Activated T-cell treated with anti-CD3 and anti-CD28 coated beads for 4 hours (primary cell): ENCODE measurements at places on chromosomes 3 and 15.

DNA sequence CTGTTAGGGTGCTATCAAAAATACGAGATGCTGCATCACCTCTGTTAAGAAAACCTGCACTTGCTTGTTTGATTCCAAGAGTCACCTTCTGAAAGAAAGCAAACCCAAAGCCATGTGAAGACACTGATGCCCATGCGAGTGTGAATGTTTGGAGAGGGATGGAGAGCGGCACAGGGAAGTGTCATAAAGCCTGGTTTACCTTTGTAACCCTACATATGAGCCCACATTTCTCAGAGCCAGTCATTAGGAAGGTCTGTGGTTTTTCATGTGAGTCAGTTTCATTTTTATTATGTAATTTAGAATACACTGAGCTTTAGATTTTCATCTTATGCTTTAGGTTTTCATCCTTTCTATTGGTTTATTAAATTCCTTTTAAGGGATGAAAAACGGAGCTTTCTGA, 896.8 kb downstream of the ROBO1 start:
- DNase-seq: no peak

DNA sequence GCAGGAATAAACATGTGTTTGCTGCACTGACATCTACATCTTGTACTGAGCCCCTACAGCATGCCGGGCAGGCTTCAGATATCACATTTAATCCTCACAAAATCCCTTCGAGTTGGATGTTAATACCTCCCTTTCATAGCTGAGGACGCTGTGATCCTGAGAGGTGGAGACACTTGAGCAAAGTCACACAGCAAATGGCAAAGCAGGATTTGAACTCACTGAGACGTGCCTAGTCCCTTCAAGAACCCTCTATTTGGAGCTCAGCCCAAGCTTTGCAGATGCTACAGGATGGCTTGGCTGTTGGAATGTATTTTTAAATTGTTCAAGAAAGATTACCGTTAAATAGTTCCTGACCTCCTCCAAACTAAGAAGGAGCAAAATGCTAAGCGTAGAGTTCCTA, 64.6 kb upstream of the SLC6A6 start:
- no peak for DNase-seq

GRCh38 chr15:80998251-80998650, 2.5 kb upstream of the TLNRD1 start:
- no peak for DNase-seq

DNA sequence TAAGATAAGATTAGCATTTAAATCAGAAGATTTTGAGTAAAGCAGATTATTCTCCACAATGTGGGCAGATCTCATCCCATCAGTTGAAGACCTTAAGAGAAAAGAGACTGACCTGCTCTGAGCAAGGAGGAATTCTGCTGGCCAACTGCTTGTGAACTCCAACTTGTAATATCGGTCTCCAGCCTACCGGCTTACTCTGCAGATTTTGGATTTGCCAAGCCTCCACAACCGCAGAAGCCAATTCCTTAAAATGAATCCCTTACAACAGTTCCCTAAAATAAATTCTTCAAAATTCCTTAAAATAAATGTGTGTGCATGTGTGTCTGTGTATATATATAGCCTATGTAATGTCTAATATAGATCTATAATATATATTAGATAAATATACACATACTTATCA, 107.4 kb upstream of the KLF13 start:
- no peak for DNase-seq

DNA sequence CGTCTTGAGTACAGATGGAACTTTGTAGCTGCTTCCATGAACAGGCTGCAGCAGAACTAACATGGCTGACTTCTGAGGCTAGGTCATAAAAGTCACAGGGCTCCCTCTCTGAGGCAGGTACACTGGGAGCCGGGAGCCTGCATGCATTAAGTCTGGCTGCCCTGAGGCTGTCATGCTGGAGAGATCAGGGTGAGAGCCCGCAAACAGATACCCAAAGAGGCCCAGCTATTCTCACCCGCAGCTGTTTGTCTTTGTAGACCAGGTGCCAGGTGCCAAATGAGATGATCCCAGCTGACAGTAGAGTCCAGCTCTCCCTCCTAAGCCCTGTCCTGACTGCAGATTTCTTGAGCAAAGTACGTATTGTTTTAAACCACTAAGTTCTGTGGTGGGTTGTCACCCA, 8.6 kb upstream of the SLCO3A1 start:
- DNase-seq: no peak

- DNase-seq: no peak
Observed at GRCh38 chr15:35173444-35174118, 88.5 kb upstream of the NANOGP8 start.

GRCh38 chr15:96170979-96171739, 159.3 kb upstream of the NR2F2 start:
- DNase-seq: no peak

DNA sequence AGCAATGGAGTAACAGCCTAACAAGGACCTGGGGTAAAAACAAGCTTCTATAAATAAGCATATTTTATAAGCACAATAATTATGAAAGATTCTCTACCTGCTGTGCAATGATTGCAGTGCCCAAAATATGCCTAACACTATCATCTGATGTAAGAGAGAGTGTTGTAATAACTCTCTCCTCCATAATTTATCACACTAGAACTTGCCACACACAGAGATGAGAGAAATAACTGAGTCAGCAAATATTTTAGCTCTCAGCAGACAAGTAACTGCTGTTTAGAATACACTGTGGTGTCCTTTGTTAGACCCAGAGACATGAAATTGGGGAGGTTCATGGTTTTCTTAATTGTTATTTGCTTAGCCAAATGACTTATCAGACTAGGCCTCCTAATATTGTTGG, 105.3 kb upstream of the ACP3 start:
- DNase-seq: no peak

DNA sequence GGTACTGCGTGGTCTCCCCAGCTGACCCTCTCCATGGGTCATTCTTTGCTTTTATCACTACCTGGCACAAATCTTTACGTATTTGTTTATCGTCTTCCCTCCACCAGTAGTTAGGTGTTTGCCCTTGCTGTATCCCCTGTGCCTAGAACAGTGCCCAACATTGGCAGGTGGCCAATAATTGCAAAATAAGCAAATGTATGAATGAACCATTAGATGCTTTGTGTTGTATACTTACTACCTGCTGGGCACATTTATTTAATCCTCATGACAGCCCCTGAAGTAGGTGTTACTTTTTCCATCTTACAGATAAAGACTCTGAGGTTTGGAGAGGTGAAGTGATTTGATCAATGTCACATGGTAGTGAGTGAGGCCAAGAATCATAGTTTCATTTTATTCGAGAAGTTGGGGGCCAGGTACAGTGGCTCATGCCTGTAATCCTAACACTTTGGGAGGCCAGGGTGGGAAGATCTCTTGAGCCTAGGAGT, 2.0 kb upstream of the TWF2 start:
- DNase-seq: no peak

DNA sequence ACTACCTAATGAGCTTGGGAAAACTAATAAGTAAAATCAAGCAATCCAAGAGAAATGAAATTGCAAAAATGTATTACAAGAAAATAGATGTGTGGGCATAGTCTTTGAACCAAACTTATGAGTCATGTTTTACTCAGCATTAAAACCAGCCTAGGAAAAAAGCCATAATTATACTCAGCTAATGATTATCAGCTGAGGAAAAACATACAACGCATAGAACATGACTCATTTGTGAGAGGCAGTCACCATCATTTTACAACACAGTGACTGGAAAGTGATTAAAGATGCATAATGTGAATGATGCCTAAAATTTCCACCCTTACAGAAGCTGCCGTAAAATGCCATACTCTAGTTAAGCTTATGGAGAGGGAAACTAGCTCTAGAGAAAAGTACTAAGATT, 238.0 kb upstream of the EOMES start:
- DNase-seq: no peak

DNA sequence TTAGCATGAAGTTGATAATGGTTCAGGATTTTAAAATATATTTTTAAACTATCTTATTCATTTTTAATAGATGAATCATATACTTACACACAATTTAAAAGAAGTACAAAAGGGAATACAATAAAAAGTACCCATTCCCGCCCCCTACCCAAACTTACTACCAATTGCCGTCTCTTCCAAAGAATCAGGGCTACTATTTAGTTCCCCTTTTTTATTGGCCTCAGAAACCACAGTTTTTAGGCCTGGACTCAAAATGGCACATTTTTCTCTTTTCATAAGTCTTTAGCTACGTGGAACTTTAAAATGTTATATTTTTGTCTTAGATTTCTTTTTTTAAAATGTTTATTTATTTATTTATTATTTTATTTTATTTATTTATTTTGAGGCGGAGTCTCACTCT, 18.0 kb downstream of the LRRK1 start:
- no peak for DNase-seq

DNA sequence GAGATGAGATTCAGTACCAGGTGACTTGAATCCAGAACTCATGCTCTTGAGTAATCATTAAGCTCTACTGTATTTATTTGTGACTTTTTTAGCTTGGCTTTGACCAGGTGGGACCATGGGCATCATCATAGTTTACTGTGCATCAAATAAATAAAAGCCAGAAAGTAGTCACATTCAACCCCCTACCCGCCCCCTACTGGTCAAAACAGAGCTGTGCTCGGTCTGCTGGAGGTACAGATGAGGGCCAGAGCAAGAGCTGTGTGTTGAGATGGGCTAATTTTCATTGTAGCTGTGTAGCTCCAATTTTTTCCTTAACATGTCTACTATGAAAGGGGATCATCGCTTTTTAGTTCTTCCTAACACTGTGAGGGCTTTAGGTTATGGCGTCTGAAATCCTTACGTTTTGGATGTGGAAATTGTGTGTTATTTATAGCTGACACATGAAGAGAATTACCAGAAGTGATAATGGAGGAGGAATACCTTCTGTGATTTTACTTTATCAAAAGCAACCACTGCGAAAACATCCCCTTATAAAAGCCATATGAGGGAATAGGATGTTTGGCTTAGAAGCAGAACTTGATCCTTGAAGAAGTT, 375.1 kb downstream of the PTPRG start:
- no peak for DNase-seq

GRCh38 chr3:100737334-100737733, 28.0 kb downstream of the TFG start:
- no peak for DNase-seq

DNA sequence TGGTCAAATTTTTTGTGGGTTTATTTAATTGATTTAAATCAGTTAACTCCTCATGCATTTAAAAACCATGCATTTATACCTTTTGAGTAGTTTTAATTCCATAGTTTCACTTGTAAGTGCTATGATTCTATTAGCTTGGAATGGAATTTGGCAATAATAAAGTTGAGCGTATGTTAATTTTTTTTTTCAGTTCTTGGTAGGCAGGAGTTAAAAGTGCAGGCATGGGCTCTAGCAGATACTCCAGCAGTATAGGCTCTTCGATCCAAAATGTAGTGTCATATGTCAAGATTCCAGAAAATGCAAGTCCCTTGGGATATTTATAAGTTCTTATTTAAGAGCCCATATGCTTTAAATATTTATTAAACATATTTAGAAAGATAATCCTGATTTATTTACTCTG, 70.3 kb downstream of the LYSMD4 start:
- DNase-seq: no peak

DNA sequence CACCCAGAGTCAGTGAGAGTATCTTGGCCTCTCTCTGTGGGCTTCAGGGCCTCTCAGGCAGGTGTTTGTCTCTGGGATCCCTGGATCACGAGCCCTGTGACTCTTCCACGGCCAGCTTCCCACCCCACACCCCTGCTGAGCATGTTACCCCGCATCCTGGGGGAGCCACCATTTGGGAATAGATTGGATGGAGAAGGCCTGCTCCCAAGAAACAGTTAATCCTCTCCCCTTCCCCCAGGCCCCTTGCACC, 15.5 kb upstream of the SRP14 start:
- no peak for DNase-seq

DNA sequence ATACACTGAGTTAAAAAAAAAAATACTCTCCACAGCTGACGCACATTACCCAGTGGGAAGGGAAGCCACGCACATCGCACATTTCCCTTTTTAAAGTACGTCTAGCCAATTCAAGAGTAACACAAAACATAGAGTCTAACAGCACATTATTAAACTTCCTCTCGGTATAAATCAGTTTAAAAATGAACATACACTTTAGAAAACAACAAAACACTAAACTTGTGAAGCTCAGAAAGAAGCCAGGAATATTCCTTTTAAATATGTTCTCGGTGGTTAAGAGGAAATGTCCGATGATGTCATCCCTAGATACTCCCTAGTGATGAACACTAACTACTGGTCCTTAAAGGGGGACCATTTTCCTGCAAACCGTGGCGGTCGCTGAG, 721 bp downstream of the MYEF2 start:
- DNase-seq: no peak

DNA sequence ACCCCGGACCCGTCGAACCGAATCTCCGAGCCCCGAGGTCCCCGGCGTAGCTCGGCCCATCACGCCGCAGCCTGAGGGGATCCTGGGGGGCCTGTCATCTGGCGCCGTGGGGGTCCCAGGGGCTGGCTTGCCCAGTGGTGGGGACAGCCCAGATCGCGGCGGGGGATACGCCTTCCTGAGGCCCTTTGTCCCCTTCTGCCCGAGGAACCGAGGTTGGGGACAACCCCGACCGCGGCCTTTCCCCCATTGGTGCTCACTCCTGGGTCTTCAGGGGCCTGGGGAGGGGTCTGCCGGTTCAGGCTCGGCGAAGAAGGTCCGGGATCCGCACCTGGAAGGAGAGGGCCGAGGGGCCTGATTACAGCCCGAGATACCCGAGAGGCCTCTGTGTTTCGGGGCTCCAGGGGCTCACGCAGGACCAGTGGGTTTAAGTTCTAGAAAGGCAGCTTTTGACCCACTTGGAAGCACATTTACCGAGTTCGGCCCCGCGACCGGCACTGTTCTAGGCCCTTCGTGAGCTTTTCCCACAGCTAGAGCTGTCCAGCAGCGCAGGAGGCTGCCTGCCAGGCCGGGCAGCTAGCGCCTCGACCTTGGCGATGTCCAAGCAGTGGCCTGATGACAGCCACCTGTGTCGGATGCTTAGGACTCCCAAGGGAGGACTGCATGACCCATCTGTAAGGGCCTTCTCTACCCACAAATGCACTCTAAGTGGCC, 504 bp downstream of the ABHD2 start:
- DNase-seq: no peak

DNA sequence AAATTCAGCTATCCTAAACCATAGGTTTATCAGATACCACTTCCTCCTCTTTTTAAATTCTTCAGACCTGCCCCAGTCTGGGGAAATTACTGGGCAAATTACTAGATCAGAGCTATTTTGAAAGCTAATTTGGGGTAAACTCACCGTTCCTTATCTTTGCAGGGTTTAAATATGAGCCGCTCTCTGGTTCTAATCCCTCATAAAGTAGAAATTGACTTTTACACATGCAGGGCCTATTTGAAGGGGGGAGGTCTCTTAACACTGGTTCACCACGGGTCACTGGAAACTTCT, 11.0 kb upstream of the MEIS2 start:
- DNase-seq: no peak
